ENCODE measurements at places on chromosomes 1 and 21. TPM values are rescaled to one million over a fixed set of nuclear protein-coding genes. Genes with fewer than 3 reads are reported as not detected.

The PLEKHA6 gene
- polyA plus RNA-seq: 4.3 TPM

The RGSL1 gene
- polyA plus RNA-seq: not detected

DNA sequence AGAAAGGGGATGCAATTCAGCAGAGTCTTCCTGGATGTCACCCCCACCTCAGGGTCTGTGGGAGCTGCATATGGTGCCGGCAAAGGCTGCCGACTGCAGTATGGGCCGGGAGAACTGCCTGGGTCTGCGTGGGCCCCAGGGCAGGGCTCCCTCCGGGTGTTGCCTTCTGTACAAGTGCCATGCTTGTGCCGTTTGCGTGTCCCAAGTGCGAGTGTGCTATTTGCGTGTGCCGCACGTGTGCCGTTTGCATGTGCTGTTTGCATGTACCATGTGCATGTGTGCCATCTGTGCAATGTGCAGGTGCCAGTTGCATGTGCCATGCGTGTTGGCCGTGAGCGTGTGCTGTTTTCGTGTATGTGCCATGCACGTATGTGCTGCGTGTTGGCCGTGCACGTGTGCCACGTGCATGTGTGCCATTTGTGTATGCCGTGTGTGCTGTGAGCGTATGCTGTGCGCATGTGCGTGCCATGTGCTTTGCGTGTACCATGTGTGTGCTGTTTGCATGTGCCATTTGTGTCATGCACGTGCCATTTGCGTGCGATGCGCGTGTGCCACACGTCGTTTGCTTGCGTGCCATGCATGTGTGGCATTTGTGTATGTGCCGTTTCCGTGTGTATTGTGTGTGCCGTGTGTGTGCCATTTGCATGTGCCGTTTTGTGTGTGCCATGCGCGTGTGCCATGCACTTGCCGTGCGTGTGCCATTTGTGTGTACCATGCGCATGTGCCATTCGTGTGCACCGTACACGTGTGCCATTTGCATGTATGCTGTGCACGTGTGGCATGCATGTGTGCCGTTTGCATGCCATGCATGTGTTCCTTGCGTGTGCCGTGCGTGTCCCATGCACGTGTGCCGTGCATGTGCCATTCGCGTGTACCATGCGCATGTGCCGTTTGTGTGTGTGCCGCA, 1.5 kb upstream of the TAS1R3 start:
- no peak overlapping the region for H3K27ac ChIP-seq
- no peak for DNase-seq
- H3K4me1 ChIP-seq: peaks cover 31% of the 10 kb centered on the region
- peaks cover 29% of the 10 kb centered on the region for H3K36me3 ChIP-seq

DNA sequence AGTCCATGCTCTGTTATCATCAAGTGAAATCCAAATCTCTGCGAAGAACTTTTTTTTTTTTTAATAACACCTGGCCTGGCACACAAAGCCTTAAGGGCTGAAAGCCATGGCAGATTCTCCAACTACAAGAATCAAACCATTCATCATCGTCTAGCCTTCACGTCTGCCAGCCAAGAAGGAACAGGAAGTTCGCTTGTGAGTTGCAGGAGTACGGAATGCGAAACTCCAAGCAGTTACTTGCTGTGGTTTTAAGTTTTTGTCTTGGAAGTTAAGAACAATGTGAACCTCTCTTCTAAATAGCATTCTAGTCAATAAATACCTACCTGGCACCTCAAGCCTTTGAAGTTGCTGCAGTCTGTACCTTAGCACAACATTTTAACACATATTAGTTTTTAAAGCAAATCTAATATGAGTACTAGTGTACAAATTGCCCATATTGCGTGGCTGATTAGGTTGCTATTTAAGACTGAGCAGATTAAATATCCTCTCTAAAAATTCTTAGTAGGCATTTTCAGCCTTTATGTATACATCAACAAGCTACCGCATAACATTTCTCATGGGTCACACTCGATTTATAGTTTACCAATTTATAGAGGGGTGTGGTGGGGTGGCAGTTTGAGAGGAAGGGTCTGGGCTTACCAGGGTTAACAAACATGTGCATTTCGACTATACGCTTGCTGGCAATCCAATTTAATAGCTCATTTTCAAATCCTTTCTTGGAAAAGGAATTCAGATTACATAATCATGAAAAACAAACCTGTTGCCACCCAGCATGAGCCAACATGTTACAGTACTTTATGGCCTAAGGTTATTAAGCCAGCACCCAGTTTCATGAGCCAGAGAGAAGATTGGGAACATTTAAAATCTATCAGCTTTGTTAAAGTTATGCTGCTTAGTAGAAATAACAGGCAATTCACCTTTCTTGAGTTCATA, 22.2 kb upstream of the PTPN14 start:
- no peaks in the 10 kb centered on the region for H3K27me3 ChIP-seq
- no peaks in the 10 kb centered on the region for H3K4me1 ChIP-seq
- DNase-seq: no peak
- no peak overlapping the region for H3K27ac ChIP-seq
- H3K36me3 ChIP-seq: no peaks in the 10 kb centered on the region

DNA sequence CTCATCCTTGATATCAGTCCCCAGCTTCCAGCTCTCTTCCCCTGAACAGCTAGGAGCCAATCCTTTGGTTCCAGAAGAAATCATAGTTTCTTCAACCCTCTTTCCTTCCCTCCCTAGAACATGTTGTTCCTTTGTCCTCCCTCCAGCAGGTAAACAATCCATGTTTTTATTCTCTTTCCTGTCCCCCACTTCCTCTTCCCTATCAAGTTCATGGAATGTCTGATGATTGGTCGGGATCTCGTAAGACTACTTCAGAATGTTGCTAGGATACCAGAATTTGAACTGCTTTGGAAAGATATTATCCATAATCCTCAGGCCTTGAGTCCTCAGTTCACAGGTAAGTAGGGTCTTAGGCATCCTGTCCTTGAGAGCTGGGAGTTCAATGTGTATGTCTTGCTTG, 23.1 kb upstream of the SLC27A3 start:
- peak overlapping the region; percentile 20 for H3K27ac ChIP-seq

The KCNK1 gene
- polyA plus RNA-seq: 4.1 TPM

GRCh38 chr1:74396933-74397332, 115.5 kb downstream of the LRRC53 start:
- no peaks in the 10 kb centered on the region for H3K36me3 ChIP-seq
- no peak overlapping the region for H3K4me3 ChIP-seq
- H3K27me3 ChIP-seq: no peaks in the 10 kb centered on the region
- peak; percentile 58 for DNase-seq
- no peak overlapping the region for H3K27ac ChIP-seq
- peaks cover 9% of the 10 kb centered on the region for H3K4me1 ChIP-seq

The MROH7 gene
- polyA plus RNA-seq: 9.8 TPM

DNA sequence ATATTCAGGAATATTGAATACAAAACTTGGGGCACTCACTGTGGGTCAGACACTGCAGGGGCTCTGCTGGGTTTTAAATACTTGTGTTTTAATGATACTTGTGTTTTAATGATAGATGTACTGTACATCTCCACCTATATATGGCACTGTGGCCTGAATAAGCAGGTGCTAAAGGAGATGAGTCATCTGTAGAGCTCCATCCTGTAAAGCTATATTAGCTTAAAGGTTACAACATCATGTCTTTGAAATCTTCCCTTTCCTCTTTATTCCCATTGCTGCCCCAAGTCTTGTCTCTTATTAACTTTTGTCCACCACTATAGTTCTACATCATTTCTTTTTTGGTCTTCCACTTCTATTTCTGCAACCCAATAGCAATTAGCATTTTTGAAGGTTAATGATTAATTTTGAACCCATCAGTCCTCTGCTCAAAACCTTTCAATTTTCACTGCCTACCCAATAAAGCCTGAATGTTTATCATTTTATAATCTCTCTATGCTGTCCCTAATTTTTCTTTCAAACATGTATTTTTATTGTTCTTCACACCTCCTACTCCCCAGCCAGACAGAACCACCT, 113.3 kb upstream of the PTGFR start:
- H3K4me1 ChIP-seq: no peaks in the 10 kb centered on the region
- no peak overlapping the region for H3K27ac ChIP-seq
- no peaks in the 10 kb centered on the region for H3K36me3 ChIP-seq

DNA sequence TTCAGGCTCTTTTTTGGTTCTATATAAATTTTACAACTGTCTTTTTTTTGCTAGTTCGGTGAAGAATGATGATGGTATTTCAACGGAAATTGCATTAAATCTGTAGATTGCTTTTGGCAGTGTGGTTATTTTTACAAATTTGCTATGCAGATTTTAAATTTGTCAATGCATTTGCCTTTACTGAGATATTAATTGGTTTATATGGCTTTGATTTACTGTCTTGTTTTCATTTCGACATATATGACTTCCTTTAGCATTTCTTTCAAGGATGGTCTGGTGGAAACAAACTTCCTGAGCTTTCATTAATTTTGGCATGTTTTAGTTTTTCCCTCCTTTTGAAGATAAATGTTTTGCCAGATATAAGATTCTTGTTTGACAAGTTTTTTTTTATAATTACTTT, 1522.5 kb upstream of the PRMT6 start:
- no peaks in the 10 kb centered on the region for H3K4me1 ChIP-seq
- no peak overlapping the region for H3K4me3 ChIP-seq
- no peak for DNase-seq

- H3K4me1 ChIP-seq: no peaks in the 10 kb centered on the region
- no peaks in the 10 kb centered on the region for H3K27me3 ChIP-seq
- no peak overlapping the region for H3K4me3 ChIP-seq
- H3K27ac ChIP-seq: no peak overlapping the region
- H3K36me3 ChIP-seq: no peaks in the 10 kb centered on the region
Observed at GRCh38 chr1:79304131-79304530, 297.6 kb upstream of the ADGRL4 start.

All from muscle of leg (tissue), 16 donors.